NCI-H2081 treated with DMSO at 0.1 percent for 48 hours (cell line): ENCODE measurements at places on chromosomes 5 and 9.

- no peak for DNase-seq
Observed at GRCh38 chr9:30574355-30575151, 1809.9 kb upstream of the ACO1 start.

GRCh38 chr9:95938724-95939123 is 63.2 kb downstream of the ERCC6L2 start:
- DNase-seq: no peak

GRCh38 chr9:75889977-75890471 is 449 bp upstream of the PCSK5 start:
- no peak for DNase-seq

GRCh38 chr9:34675048-34675714 is 12.7 kb upstream of the CCL27 start:
- DNase-seq: no peak

DNA sequence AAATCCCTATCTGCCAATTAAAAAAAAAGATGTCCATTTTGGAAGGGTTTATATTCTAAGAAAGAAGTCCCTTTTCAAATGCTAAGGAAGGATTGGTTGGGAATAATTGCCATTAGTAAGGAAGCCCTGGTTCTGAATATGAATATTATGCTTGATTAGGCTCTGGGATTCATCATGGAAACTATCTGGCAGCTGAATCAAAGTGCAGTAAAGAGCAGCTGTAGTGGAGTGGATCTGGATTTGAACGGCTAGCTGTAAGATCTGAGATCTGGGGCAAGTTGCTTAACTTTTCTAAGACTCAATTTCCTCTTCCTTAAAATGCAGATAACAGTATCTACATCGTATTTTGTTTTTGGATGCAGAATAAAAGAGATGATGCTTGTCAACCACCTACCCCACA is 10.5 kb downstream of the IL12B start:
- no peak for DNase-seq

DNA sequence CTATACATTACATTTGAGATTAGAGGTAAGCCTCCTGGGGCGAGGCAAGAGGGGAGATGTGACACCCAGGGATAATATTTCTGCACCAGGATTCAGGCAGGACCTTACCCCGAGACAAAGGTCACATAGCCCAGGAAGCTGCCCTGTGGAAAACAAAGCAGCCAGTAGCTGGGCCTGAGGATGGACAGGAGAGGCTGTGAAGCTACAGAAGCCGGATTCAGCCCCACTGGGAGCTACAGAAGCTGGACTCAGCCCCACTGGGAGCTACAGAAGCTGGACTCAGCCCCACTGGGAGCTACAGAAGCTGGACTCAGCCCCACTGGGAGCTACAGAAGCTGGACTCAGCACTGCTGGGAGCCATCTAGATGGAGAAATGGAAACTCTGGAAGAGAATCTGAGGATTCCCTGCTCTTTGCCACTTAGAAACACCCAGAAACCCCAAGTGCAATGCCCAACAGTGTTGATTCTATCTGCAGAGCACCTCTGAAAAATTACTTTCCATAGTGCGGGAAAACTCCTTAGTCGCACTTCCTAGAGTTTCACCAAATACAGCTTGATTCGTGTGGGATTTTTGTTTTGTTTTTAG is 46.5 kb upstream of the ZFR start:
- no peak for DNase-seq

DNA sequence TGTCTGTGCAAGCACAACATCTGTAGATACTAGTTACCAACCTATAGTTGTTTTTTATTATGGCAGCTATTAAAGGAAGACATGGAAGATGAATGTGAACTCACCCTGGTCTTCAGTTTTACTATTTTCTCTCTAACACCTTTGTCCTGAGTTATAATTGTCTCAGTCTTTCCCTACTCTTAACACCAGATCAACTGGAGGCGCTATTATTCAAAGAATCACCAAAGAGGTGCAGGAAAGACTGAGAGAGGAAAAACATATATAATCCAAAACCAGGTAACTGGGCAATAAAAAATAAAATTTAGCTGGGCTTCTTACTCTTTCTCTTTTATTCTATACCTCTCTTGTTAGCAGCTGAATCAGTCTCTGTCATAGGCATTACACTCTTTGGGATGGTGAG is 134.2 kb upstream of the C6 start:
- DNase-seq: no peak

GRCh38 chr5:137344723-137345322 is 154.3 kb downstream of the SPOCK1 start:
- no peak for DNase-seq

GRCh38 chr5:126659805-126660482 is 59.2 kb downstream of the PHAX start:
- DNase-seq: no peak

DNA sequence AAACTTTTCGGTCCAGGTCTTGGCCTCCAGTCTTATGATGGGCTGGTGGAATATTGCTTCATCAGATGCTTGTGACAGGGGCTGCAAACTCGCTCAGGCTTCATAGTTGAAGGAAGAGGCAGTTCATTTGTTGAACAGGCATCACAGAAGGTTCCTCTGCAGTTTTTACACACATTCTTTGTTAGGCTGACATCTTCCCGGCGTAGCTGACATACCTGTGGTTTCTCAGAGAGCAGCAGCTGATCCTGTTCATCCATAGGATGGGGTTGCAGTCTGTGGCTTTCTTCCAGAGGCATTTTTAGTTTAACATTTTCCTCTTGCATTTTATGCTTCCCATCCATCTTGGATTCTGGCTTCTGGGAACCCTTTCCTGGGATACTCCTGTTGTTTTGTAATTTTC is 1255.2 kb downstream of the EFNA5 start:
- DNase-seq: no peak

DNA sequence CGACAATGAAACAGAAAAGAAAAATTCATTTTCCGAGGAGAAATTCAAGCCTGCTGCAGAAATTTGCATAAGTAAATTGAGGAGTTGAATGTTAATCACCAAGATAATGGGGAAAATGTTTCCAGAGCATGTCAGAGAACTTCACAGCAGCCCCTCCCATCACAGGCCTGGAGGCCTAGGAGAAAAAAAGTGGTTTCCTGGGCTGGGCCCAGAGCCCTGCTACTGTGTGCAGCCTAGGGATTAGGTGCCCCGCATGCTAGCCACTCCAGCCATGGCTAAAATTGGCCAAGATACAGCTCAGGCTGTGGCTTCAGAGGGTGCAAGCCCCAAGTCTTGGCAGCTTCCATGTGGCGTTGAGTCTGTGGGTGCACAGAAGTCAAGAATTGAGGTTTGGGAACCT is 82.7 kb upstream of the EFNA5 start:
- no peak for DNase-seq

GRCh38 chr5:73900566-73900965 is 274.6 kb downstream of the ARHGEF28 start:
- no peak for DNase-seq

GRCh38 chr5:53397845-53398244 is 82.6 kb upstream of the FST start:
- no peak for DNase-seq

DNA sequence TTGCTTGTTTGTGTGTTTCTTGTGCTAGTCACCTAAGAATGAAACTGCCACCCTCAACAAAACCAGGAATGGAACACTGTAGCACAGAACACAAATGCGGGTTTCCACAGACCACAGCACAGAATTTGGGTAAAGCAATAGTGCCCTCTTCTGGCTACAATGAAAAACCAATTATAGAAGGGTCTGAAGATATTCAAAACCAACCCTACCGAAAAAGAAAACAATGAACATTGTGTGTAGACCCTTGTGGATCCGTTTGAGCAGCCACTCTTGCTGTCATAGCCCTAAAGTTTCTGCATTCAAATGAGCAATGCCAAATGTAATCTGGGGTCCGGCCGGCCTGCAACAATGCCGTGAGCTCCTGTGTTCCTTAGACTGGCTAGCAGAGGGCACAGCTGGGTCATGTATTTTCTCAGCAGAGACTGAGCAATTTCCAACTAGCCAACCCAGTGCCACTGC is 8.3 kb upstream of the ENC1 start:
- DNase-seq: no peak

GRCh38 chr5:60701321-60701968 is 1.5 kb upstream of the DEPDC1B start:
- no peak for DNase-seq

GRCh38 chr9:129881547-129882324 is 46.5 kb downstream of the USP20 start:
- DNase-seq: no peak

- DNase-seq: no peak
Observed at GRCh38 chr9:134860510-134860909, 20.1 kb upstream of the FCN2 start.

DNA sequence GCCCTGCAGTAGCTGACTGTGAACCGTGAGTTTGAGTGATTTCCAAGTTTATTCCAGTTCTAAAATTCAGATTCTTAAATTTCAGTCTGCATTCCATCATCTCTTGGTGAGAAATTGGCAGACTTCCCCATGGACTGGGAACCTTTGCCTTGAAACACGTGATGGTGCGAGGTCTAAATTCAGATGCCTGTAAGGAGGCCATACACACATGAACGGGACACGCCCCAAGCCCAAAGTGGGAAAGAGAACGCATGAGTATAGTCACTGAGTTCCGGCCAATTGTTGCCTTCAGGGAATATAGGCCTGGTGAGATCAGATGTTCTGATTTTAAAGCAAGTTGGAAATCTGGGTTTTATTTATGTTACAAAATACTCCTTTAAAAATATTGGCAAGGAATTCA is 1084.4 kb upstream of the WWC1 start:
- no peak for DNase-seq

DNA sequence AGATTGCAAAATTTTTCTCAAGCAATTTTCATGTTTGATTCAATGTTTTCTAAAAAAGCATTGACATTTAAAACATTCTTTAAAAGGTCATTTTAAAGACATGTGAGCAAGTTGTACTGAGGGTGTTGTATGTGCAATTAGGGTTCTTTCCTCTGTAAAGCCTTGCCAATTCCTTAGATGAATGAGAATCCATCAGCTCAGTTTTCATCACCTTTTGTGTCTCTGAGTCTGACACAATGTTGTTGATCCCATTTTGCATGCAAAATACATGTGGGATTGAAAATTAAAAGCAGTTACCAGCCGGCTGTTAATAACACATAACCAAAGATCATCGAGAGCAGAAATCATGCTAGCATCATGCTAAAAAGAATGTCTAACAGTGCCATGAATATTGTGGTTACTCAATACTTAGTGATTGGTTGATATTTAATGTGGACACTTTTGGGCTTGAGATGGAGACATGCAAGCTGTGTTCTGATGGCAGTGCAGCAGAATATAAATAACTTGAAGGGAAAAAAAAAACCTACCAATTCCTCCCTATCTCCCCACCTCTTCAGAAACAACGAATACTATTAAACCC is 57.7 kb downstream of the FGF10 start:
- DNase-seq: no peak

DNA sequence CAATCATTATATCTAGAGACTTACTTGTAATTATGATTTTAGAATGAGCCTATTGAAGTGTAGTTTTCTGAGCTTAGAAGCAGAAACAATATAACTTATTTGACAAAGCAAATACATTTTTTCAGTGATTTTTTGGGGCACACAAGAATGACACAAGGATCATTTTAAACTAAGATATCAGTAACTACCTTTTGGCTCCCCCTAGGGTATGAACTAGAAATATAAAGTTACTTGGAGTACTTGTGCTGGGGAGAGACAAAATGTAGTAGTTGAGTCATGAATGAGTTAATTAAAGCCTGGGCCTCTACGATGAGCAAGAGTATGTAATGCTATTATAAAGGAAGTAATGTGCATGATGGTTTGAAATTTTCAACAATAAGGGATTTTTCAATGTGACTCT is 1244.1 kb upstream of the ACO1 start:
- no peak for DNase-seq

DNA sequence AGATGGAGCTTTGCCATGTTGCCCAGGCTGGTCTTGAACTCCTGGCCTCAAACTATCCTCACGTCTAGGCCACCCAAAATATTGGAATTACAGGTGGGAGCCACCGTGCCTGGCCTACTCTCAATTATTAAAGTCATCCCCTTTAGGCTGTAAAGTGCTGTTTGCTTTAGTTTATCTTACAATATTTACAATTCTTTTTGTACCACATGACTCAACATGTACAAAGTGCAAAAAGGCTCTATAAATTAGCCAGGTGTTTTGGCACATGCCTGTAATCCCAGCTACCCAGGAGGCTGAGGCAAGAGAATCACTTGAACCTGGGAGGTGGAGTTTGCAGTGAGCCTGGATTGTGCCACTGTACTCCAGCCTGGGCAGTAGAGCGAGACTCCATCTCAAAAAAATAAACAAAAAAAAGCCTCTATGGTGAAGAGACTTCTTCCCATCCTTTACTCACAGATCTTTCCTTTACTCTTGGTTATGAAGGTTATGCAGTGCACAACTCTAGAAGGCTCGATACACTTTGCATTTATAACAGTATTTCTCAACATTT is 28.5 kb upstream of the MLLT3 start:
- no peak for DNase-seq

GRCh38 chr5:12013351-12013750 is 109.1 kb upstream of the CTNND2 start:
- DNase-seq: no peak

DNA sequence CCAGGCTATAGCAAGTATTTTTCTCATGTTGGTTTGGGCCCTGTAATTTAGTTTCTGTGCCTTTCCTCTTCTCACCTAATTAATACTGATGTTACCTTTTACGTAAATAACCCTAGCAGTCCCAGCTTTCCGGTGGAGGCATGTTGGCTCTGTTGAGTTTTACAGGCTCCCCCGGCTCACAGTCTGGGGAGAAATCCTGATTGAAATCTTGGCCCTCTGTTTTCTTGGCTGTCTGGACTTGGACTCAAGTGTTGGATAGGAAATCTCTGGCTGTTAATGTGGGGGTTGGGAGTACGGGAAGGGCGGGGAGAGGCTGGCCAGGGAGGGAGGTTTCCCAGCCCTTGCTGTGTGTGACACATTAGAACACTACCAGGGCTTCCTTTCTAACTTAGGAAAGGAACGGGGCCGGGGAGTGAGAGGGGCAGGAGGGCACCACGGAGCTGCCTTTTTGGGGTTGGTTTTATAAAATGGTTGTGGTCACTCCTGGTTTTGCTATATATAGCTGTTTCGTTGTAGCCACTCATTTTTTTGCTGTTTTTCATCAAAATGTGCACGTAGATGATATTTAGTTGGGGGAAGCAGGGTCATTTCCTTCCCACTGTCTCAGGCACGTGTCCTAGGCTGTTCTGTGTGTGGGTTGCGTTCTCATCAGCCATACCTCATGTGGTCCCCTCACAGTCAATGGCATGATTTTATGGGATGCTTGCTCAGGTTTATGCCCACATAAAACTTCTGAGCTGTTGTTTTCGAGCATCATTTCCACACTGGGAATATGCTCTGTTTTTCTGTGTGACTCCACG is 11.0 kb downstream of the TRIO start:
- DNase-seq: no peak

GRCh38 chr9:122463828-122464632 is 13.7 kb downstream of the OR1J1 start:
- peak; percentile 55 for DNase-seq

- no peak for DNase-seq
Observed at GRCh38 chr5:55101556-55102276, 730 bp upstream of the GZMA start.
